Mesenteric fat pad (tissue), 1 donor: ENCODE measurements at places on chromosomes 3 and 15. TPM values are rescaled to one million over a fixed set of nuclear protein-coding genes. Genes with fewer than 3 reads are reported as not detected.

The CD96 gene
- total RNA-seq, result 6.9 TPM

The MAP6D1 gene
- total RNA-seq, result 0.48 TPM

The HTR3E gene
- total RNA-seq, result not detected

The IRAK2 gene
- 4.7 TPM for total RNA-seq

The MEX3B gene
- total RNA-seq, result 1.0 TPM

The TM4SF18 gene
- 12.3 TPM for total RNA-seq

The PAQR5 gene
- total RNA-seq, result 0.74 TPM

The TGM5 gene
- 0.45 TPM for total RNA-seq

The ARGFX gene
- not detected for total RNA-seq

The KLHL25 gene
- 30.0 TPM for total RNA-seq

The SERPINI2 gene
- not detected for total RNA-seq

The SLC22A14 gene
- total RNA-seq, result 0.48 TPM

The DOCK3 gene
- 0.51 TPM for total RNA-seq

The ATP13A5 gene
- not detected for total RNA-seq

The PLA2G4D gene
- not detected for total RNA-seq

The A4GNT gene
- total RNA-seq, result not detected

The C3orf33 gene
- 2.7 TPM for total RNA-seq

The ZNF445 gene
- 13.4 TPM for total RNA-seq

The KNL1 gene
- total RNA-seq, result 0.35 TPM

The PRRT3 gene
- 1.6 TPM for total RNA-seq

The CSPG4 gene
- total RNA-seq, result 105 TPM

The GOLGA6L4 gene
- total RNA-seq, result 4.4 TPM

The WDR93 gene
- 0.32 TPM for total RNA-seq

The SCN11A gene
- total RNA-seq, result 0.32 TPM
